ENCODE measurements at places on chromosomes 4 and X.

DNA sequence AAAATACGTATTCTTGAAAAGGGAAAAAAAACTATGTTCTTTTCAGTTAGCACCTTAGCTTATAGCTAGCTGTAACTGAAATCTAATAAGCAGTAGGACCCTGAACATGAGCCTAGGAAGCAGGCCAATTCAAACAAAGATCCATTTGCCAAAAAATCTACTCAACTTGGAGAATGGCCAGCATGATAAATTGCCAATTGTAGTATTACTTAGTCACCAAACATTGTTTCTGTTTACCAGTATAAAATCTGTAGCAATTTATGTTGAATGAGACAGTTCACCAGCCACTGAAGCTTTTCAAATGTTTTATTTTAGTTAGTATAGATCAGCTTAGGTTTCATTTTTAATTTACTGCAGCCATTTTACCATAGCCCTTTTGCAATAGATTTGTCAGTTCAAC lies 323.6 kb upstream of the DIPK2B start:
- no peak for DNase-seq

- no peak for DNase-seq
Observed at GRCh38 chrX:140944710-140945109, 57.7 kb upstream of the SPANXB1 start.

GRCh38 chr4:123343400-123344041 lies 53.1 kb upstream of the SPRY1 start:
- no peak for DNase-seq

GRCh38 chr4:37728064-37728463 lies 41.9 kb upstream of the RELL1 start:
- no peak for DNase-seq

Measured in stimulated activated CD4-positive, alpha-beta T cell treated with anti-CD3 and anti-CD28 coated beads, Interleukin-12 subunit alpha, Interleukin-12 subunit beta, amount 100 ng/mL, for 48 hours (primary cell).